ENCODE measurements at places on chromosomes 1 and 21.

GRCh38 chr1:2148691-2149090 lies 45.9 kb downstream of the FAAP20 start:
- DNase-seq, result no peak

GRCh38 chr1:215543191-215543606 lies 23.9 kb upstream of the KCTD3 start:
- no peak for DNase-seq

DNA sequence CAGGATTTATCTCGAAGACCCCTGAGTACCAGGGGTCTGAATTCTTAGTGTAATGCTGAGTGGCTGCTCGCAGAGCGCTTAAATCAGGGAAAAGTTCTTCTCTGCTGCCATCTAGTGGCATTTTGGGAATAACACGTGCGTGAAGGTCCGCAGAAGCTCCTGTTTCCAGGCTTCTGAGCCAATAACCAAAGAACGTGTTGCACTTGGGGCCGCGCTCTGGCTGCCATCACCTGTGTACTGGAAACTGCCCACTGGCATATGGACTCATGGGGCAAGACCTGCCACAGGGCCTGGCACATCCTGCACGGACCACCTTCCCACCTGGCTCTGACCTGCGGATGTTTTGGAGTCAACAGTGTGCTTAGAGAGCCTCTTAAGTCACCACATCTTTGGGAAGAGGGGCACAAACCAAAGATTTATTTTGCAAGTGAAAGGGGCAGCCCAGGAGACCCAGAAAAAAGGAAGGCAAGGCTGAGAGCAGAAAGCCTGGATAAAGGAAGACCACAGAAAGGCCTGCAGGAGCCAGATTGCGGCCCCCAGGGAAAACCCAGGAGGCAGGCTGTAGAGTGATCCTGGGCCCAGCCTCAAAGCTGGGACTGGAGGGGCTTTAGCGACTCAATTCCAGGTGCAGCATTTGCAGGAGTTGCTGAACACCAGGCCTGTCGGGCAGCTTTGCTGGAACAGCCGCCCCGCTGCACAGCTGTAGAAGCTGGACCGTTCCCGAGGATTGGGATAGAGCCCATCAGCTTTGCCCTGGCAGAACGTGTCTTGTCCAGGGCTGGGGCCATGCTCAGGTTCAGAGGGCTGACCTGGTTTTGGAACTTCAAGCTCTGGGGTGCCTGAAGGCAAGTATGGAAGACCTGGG lies 13.0 kb downstream of the CHIT1 start:
- peak; percentile 68 for DNase-seq

- DNase-seq, result no peak
Observed at GRCh38 chr1:30572192-30572591, 151.2 kb downstream of the MATN1 start.

- DNase-seq, result no peak
Observed at GRCh38 chr1:172557270-172557669, 24.3 kb downstream of the SUCO start.

GRCh38 chr21:36079010-36079649 lies 9.3 kb downstream of the CBR1 start:
- DNase-seq, result no peak

DNA sequence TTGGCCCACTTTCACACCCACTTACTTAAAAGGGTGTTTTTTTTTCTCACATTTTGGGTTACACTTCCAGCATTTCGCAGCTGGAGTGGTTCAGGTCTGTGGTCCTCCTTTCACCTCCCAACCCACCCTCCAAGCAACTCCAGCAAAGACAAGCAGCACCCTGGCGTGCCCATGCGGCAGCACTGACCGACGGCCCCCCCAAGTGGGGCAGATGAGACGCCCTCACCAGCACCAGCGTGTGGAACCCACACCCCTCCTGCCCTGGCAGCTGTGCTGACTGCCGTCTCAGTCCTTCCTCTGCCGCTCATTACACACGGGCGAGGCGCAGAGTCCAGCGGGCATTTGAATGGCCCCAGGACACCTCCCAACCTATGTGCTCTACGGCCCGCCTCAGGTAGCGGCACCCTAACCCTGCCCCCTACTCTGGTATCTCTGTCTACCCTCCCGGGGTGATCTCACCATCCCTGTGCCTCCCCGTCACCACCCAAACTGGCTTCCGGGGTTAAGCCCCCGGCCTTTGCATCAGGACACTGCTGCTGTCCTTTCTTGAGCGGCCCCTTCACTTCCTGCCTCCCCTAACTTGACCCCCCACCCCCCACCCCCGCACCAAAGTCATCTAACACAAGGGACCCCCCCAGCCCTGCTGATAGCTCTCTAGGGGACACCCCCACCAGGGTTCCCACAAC lies 10.9 kb downstream of the LSS start:
- no peak for DNase-seq

GRCh38 chr1:40478276-40478675 lies 1.2 kb downstream of the ZFP69 start:
- DNase-seq, result no peak

DNA sequence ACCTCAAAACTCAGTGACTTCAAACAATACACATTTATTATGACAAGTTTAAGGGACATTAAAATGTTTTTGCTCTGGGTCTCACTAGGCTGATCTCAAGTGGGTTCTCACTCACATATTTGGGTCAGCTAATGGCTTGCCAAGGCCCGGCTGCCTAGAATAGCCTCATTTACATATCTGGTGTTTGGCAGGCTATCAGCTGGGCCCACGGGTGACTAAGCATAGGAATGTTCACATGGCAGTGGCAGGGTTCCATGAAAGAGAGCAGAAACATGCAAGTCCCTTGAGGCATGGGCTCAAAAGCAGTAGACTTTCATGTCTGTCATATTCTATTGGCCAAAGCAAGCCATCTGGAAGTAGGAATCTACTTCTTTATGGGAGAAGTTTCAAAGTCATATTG lies 492.6 kb downstream of the KCNT2 start:
- DNase-seq, result no peak

DNA sequence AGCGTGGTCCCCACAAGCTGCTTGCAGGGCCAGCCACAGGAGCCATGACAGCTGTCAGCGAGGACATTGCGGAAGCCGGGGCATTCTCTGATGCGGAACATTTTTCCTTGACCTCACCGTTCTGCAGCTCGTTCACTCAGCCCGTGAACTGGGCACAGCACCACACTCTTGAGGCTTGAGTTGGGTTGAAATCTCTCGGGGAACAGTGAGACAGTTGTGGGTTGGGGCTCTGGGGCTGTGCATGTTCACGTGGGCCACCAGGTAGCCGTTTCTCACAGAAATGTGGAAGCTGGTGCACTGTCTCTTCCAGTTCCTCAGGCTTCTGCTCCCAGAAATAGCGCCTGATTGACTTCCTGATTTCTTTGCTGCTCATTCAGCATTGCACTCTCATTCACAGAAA lies 69.8 kb downstream of the SPSB1 start:
- no peak for DNase-seq

GRCh38 chr1:153944005-153944826 lies 2.3 kb downstream of the DENND4B start:
- no peak for DNase-seq

- DNase-seq, result no peak
Observed at GRCh38 chr1:48943393-48943792, 166.7 kb upstream of the BEND5 start.

GRCh38 chr1:224203243-224204016 lies 20.4 kb downstream of the DEGS1 start:
- peak; percentile 21 for DNase-seq

GRCh38 chr1:232578651-232579195 lies 51.2 kb downstream of the SIPA1L2 start:
- peak; percentile 11 for DNase-seq

DNA sequence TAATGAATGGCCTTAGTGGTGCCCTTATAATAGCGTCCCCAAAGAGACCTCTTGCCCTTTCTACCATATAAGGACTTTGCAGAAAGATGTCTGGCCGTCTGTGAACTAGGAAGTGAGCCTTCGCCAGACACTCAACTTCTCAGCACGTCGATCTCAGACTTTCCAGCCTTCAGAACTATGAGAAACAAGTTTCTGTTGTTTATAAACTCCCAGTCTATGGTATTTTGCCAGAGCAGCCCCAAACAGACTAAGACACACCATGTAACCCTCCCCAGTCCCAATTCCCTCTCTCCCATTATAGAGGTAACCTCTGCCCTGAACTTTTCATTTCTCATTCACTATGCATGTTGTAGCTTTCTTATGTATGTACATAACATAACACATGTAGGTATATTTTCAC lies 55.7 kb downstream of the NID1 start:
- DNase-seq, result no peak

DNA sequence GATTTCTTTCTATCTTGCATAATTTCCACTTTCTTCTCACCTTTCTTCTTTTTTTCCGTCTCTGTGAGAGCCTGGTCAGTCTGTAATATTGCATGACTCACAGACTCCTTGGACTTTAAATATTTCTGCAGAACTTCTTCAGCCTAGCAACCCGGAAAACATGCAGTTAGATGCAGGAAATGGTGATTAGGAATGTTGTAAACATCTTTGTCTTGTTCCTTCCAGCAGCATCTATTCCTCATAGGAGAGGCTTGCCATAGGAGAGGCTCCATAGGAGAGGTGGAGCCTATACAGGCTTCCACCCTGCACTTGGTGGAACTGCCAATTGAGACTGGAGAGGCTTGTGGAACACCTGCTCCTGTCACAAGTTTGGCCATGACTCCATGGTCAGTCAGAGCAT lies 10.0 kb downstream of the GBP5 start:
- DNase-seq, result peak; percentile 19

GRCh38 chr1:222897527-222898190 lies 82.8 kb downstream of the DISP1 start:
- DNase-seq, result no peak

DNA sequence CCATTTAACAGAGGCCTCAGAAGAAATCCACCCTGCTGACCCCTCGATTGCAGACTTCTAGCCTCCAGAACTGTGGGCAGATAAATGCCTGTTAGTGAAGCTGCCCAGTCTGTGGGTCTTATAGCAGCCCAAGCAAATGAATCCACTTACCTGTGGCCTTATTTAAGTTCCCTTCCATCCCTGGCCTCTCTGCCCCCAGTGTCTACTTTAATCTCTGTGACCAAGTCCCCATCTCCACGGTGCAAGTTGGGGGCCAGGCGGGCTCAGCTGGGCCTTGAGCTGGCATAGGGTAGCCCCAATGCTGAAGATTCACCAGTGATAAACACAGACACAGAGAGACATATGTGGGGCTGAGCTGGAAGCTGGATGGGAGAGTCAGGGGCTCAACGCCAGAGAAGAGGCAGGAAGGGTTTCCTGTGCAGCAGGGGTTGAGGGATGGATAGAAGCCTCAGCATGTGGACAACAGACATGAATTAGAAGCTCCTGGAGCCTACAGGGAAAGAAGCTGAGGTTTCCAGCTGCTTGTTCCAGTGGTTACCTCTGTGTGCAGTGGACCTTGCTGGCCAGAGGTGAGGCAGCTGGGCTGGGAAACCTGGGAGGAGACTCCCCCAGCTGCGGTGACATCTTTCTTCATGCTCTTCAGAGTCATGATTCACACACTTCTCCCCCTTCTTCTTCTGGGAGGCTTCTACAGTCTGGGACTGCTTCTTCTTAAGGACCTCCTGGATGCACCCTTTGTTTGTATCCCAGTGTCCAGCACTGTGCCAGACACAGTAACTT lies 13.4 kb upstream of the B3GALT5 start:
- no peak for DNase-seq

GRCh38 chr1:16133007-16133961 lies 22.6 kb downstream of the EPHA2 start:
- DNase-seq, result no peak

GRCh38 chr1:161061419-161061818 lies 8.3 kb downstream of the ARHGAP30 start:
- no peak for DNase-seq

DNA sequence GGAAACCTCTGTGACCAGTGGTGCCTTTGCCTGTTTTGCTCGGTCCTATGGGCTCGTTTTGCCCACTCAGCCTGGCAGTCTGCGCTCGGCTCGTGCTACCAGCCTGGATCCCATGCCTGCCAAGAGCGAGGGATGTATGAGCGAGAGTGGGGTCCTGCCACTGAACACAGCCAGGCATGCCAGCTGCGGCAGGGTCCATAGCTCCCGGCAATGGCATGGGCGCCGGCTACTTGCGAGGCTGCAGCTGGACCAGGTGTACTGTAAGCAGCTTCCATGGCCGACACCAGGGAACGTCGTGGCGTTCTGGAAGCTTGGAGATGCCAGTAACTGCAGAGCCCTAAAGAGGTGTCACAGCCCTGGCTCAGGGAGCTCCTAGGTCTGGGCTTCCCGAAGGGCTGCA lies 22.4 kb upstream of the TGFB2 start:
- DNase-seq, result no peak

- no peak for DNase-seq
Observed at GRCh38 chr1:55575571-55576279, 360.6 kb upstream of the USP24 start.

DNA sequence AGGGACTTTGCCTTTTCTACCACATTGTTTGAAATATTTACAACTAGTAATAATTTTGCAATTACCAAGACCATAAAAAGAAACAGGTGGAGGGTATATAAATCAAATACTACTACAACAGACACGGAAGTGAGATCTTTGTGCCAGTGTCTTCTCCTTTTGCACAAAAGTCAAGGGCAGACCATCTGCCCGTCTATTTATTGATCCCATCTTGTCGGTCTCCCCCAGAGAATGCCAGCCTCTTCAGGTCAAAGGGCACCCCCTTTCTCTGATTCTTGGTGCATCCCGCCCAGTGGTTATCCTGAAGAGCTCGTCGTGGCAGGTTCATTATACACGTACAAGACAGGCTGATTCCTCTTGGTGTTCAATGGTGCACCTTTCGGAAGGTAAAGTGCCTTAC lies 4.8 kb upstream of the PDE9A start:
- DNase-seq, result no peak

DNA sequence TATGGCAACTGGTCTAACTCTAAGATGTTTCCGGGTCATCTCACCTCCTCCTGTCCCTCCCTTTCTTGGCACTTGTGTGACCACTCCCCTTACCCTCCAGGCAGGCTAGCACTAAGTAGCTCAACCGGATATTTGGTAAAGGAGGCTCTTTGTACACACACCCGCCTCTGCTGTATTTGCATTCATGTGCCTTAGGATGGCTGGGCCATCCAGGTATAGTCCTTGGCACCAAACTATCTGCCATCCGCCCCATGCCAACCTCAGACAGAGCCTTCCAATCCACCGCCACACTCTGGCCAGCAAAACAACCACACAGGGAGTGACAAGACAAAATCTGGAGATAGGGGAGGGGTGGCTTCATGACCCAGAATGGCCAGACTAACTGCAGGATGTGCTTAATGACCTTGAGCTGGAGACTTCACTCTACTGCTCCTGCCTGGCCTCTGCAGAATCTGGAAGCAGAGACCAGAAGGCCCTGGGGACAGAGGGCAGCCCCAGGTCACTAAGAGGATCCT lies 59.5 kb downstream of the CDK18 start:
- DNase-seq, result no peak

DNA sequence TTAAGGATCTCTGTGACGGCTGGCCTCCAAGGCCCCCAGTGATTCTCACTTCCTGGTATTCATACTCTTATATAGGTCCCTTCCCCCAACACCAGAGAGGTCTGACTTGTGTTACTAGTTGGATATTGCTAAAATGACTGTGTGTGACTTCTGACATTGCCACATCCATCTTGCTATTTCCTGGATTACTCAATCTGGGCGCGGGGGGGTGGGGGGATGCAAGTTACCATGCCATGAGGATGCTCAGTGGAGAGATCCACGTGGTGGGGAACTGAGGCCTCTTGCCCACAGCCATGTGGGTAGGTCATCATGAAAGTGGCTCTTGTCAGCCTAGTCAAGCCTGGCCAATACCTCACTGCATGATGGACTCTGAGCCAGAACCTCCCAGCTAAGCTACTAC lies 117.0 kb downstream of the UBE2U start:
- DNase-seq, result no peak

Measured in NCI-H1105 treated with DMSO at 0.1 percent for 48 hours (cell line).